Left forelimb (tissue), 1 donor: ENCODE measurements at places on chromosomes 16 and 17.
A peak's percentile ranks its signal among the peaks of the same experiment; 100 is the strongest.

- no peak for DNase-seq
Observed at GRCh38 chr17:80527016-80527645, 17.5 kb upstream of the RPTOR start.

DNA sequence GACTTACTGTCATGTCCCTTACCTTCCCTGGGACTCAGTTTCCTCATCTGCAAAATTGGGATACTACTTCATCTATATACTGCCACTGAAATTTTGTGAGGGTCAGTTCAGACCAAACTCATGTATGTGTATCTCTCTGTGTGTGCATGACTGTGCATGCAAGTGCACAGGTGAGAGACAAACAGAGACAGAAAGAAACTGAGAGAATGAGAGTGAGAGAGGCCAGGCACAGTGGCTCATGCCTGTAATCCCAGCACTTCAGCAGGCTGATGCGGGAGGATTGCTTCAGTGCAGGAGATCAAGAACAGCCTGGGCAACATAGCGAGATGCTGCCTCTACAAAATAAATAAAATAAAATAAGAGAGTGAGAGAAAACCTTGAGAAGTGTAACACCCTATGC, 32.1 kb upstream of the SLC6A2 start:
- no peak for DNase-seq

DNA sequence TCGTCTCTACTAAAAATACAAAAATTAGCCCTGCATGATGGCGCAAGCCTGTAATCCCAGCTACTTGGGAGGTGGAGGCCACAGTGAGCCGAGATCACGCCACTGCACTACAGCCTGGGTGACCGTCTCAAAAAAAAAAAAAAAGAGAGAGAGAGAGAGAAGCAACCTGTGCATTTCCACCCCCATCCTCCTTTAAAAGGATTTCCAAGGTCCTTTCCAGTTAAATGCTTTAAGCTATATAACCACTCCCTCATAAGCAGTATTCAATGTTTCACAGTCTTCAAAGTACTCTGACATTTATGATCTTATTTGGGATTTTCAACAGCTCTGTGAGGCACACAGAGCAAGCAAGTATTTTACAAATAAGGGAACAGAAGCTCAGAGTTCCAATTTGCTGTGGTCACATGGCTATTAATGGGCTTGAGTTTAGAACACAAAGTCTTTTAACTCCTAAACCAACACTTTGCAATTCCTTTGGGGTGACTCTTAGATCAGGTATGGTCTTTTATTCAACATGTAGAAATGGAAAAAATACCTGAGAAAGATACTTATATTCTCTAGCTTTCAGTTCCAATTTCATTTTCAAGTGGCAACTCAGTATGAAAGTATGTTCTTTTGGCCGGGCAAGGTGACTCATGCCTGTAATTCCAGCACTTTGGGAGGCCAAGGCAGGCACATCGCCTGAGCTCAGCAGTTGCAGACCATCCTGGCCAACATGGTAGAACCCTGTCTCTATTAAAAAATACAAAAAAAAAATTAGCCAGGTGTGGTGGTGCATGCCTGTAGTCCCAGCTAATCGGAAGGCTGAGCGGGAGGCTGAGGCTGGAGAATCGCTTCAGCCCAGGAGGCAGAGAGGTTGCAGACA, 31.3 kb downstream of the SPOP start:
- DNase-seq, result no peak

GRCh38 chr16:78892951-78893733, 707.4 kb downstream of the MAF start:
- no peak for DNase-seq

- no peak for DNase-seq
Observed at GRCh38 chr17:55859301-55859795, 108.5 kb downstream of the PCTP start.

DNA sequence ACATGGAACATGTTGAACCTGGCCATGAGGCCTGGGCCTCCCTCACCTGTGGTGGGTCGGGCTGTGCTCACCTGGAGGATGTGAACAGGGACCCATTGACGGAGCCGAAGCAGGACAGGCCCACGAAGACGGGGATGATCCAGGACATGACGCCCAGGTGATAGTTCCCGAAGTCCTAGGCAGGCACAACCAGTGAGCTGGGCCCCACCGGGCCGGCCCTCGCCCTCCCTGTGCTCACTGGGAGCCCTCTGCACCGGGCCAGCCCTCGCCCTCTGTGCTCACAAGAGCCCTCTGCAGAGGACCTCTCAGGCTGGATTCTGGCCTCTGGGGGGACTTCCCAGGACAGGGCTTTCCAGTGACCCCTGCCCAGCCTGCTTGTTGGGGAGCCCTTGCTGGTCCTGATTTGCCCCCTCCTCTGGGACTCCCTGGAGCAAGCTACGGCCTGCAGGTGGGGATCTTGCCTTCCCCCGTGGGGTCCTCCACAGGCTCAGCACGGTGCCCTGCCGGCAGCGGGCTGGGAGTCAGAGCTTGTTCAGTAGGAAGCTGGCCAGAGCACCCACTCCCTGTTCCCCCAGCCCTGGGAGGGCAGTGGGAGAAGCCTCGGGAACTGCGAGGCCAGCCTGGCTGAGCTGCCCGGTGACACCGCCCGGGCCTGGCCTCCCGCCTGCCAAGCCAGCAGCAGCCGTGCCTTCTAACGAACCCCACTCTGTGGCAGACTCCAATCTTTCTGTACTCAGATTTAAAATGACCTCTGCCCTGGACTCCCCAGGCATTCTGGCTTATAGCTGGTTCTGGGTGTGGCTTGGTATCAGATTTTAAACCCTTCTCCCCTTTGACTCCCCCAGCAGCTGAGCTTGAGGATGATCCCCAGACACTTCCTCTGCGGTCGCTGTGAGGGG, 30.4 kb downstream of the SLC7A5 start:
- DNase-seq, result no peak

GRCh38 chr17:80425835-80426426, 11.0 kb downstream of the ENDOV start:
- peak; percentile 28 for DNase-seq

GRCh38 chr17:38735161-38735997, 5.2 kb downstream of the CISD3 start:
- no peak for DNase-seq

- DNase-seq, result no peak
Observed at GRCh38 chr17:70597774-70598173, 428.4 kb downstream of the KCNJ2 start.

- no peak for DNase-seq
Observed at GRCh38 chr16:83862661-83863060, 36.3 kb upstream of the MLYCD start.
